ENCODE measurements at places on chromosomes 2 and 18.

DNA sequence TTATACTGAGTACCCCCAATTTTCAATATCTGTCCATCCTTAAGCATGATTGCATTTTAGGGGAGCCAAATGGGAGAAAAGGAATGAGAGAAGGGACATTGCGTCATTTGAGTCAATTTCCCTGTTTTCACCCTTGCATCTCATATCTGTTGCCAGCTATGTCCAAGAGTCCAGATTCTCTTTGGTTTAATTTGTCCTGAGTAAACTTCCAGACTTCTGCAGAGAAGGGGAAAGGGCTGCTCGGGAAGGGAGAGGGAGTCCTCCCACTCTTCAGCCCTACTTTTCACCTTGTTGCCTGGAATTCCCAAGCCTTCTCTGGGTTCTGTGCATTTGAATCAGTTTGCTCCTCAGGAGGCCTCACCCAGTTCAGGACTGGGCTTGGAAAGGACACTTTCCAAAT lies 16.5 kb downstream of the GREB1 start:
- no peak for DNase-seq

GRCh38 chr2:15367715-15368114 lies 193.4 kb downstream of the NBAS start:
- DNase-seq, result no peak

- no peak for DNase-seq
Measured at GRCh38 chr2:118249531-118249930, 161.3 kb downstream of the INSIG2 start.

GRCh38 chr2:74179063-74179865 lies 585 bp upstream of the MOB1A start:
- DNase-seq, result no peak

DNA sequence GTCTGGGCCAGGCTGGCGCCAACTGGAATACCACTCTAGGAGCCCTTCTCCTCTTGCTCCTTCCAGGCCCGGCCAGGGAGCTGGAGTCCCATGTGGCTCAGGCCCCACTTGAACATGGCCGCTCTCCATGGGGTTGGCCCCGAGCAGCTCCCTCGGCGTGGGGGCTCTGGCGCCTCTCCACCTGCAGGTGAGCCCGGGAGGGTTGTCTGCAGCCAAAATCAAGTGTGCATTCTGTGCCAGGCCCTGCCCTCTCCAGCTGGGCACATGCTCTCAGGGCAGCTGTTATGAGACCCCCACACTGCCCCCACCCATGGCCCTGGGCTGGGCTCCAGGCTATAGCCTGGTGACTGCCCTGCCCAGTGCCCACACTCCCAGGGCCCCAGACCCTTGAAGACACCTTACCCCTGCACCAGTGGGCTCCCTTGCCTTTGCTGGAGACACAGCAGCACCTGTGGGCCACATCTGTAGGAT lies 45.8 kb upstream of the HS6ST1 start:
- no peak for DNase-seq

DNA sequence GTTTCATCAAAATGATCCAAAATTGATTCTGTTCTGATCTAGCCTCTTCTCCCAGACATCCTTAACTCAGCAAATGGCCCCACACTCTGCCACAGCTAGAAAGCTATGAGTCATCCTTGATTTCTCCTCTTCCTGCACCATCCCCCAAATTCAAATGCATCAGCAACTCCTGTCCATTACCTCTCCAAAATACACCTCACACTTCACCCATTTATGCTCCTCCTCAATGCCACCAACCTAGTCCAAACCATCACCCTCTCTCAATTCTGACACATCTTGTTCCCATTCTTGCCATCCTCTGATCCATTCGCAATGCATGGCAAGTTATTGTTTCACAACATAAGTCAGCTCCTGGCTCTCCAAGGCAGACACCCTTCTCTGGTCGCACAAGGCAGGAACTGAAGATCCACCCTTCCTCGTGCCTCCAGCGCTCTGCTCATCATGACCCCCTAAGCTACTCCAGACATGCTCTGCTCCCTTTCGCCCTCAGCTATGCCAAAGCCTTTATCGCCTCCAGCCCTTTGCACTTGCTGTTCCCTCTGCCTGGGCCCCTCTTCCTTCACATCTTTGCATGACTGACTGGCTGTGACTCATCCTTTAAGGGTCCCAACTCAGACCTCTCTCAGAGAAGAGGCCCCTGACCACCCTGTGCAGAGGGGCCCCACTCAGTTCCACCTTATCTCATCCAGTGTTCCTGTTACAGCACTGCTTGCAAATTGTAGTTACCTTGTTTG lies 83.6 kb downstream of the MREG start:
- DNase-seq, result no peak

DNA sequence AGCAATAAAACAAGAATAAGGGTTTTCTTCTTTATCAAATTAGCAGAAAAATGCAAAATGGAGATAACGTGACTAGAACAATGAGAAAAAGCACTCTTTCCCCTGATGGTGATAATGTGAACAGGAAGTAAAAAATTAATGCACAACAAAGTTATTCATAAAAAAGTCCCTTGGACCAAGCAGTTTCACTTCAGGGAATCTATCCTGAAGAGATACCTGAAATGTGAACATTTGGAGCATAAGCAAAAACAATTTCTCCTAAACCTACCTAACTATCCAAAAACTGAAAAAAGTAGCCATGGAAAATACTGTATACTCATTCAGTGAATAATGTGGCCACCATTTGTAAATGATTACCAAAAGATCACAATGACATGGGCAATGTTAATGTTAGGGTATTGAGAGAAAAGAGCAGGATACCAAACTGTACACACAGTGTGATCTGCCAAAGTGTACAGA lies 48.7 kb downstream of the TRIP12 start:
- DNase-seq, result no peak

- DNase-seq, result no peak
Measured at GRCh38 chr18:28095041-28095440, 81.9 kb downstream of the CDH2 start.

DNA sequence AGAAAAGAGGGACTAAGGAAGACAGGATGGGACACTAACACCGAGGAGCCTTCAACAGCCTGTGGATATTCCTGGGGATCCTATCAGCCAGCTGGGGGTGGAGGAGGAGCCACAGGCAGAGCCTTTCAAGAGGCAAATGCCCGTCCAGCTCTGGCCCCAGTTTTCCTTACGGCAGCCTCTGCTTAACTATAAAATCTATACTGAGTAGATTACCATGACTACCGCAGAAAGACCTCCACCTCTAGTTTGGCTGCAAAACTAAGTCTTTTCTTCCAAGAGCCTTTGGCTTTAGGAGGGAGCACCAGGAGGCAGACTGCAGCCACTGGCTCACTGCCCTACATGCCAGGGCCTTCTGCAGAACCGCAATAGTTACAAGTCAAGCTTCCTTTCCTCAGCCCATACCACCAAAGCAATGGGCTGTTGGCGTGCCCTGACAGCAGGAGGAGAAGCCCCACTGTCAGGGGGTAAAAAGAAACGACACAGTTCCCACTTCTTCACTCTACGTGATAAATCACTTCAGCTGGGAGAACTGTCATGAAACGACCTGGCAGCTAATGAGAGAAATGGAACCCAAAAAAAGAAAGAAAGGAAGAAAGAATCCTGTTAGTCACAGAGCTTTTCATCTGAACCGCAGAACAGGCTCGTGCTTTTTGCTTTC lies 25.1 kb upstream of the CREB1 start:
- DNase-seq, result no peak

DNA sequence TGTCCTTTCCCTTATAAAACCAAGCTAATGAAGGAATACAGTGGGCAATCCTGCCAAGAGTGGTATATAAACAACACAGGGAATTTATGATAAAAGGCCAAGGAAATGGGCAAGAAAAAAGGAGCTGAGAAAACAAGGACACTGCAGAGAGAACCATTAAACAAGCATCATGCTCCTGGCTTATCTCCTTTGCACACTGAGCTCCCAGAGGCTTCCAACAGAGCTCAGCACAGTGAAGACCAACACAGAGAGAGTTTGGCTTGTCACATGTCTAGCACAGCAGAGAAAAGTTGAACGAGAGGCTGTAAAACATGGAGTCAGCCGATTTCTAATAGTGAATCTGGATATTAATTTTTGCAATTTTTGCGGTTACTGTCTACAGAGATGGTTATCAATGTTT lies 68.0 kb upstream of the KLF7 start:
- no peak for DNase-seq

- no peak for DNase-seq
Measured at GRCh38 chr2:161124201-161124600, 36.0 kb upstream of the TANK start.

GRCh38 chr2:240288087-240288521 lies 147.4 kb upstream of the GPC1 start:
- no peak for DNase-seq

- DNase-seq, result no peak
Measured at GRCh38 chr2:187435756-187436155, 12.3 kb downstream of the CALCRL start.

DNA sequence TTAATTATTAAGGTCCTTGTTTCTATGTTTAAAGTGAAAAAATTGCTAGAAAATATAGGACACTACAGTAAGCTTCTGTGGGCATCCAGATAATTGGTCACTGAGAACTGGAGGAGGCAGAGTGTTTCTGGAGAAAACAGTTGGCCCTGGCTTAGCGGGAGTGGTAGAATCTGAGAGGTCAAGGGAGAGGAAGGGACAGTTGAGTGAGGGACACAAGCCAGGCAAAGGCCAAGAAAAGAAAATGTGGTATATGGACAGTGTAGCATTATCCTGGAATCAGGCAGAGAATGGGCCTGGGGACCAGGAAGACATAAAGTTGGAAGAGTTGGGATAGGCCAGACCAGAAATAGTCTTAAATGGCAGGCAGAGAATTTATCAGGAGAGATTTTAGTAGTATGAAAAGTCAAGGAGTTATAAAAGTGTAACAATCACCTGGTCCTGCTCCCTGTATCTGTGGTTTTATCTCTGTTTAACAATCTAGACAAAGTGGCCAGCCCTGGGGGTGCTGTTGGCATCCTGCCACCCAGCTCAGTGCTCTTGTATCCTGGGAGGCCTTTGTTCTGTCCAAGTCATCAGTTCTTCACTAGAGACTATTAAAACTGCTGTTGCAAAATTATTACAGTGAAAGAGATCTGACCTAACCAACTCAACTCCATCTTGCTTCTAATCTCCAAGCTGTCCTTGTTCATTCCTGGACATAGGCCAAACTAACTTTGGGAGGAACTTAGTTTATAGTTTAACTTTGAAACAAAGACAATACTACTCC lies 15.4 kb upstream of the MSGN1 start:
- no peak for DNase-seq

GRCh38 chr18:7020995-7021777 lies 96.4 kb downstream of the LAMA1 start:
- DNase-seq, result no peak

- DNase-seq, result no peak
Measured at GRCh38 chr2:151857650-151858049, 29.4 kb upstream of the ARL5A start.

GRCh38 chr2:217981084-217981730 lies 21.6 kb downstream of the TNS1 start:
- DNase-seq, result no peak

DNA sequence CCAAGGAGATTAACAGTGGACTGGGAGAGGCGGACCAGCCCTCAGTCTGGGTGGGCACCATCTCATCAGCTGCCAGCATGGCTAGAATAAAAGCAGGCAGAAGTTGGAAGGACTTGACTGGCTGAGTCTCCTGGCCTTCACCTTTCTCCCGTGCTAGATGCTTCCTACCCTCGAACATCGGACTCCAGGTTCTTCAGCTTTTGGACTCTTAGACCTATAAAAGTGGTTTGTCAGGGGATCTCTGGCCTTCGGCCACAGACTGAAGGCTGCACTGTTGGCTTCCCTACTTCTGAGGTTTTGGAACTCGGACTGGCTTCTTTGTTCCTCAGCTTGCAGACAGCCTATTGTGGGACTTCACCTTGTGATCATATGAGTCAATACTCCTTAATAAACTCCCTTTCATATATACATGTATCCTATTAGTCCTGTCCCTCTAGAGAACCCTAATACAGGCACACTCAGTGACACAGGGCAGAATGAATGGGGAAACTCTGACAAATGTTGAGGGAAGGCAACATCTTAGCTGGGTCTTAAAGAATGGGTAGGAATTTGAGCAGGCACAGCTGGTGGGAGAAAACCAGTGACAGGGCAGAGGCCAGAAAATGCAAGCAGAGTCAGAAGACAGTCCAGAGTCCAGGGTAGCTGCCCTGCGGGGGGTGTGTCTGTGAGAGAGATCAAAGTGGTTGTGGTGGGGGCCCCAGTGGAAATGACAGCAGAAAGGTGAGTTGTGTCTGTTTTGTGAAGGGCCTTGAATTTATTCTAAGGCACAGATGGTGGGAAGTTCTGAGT lies 108.1 kb upstream of the CD302 start:
- DNase-seq, result no peak

- DNase-seq, result no peak
Measured at GRCh38 chr2:7574385-7574784, 657.2 kb downstream of the RNF144A start.

GRCh38 chr2:148670773-148671172 lies 26.2 kb downstream of the EPC2 start:
- DNase-seq, result no peak

- no peak for DNase-seq
Measured at GRCh38 chr2:98799375-98800329, 68.7 kb upstream of the MGAT4A start.

GRCh38 chr2:227348324-227348723 lies 23.3 kb downstream of the MFF start:
- no peak for DNase-seq

- no peak for DNase-seq
Measured at GRCh38 chr2:24855022-24855622, 61.9 kb downstream of the CENPO start.

DNA sequence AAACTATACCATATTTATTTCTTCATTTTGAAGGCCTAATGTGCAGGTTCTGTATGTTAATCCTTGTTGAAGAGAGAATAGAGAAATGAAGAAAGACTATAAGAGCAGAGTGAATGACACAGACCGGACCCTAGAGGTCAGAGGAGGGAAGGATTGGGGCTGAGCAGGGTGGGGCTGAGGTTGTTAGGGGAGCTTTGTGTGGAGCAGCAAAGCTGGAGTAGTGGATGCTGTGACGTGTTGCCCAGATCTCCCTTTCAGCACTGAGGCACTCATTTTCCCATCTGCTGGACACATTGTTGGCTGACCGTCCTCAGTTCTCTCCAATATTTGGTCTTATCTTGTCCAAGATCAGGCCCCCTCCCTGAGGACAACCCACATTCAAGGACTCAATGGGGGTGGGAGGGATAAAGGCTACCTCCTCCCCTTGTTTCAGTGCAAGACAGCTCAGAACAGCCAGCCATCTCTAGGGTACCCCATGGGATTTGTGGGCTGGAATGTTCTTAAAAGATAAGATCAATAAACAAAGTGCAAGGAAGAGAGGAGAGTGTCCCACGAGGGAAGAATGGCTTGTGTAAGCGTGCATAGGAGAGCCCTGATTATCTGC lies 143.6 kb downstream of the TDRD15 start:
- DNase-seq, result no peak

DNA sequence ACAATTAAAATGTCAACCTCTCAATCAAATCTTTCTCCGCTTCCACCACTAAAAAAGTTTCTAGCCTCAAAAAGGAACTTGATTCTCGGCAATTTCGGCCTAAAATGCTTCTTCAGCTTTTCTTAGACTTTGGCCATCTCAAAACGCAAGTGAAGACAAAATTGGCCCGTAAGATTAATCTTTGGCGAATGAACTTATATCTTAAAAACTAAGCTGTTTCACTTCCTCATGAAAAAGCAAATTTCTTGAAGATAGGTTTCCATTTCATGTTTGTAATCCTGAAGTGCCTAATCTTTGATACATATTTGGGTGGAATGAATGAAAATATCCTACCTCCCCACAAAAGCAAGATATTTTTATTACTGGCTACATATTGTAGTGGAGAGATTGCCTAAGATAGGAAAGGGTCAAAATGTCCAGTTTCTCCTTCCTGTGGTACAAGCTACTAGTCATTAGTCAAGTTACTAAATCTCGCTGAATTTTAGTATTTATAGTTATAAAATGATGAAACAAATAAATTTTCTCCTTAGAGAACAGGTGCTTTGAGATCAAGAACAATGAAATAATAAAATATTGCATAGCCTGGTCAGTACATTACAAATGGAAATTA lies 85.4 kb upstream of the ZEB2 start:
- DNase-seq, result no peak

Data from neuronal stem cell (in vitro differentiated cells).